Upper lobe of right lung (tissue), 1 donor: ENCODE measurements at places on chromosomes 7 and 10.

- DNase-seq, result no peak
Measured at GRCh38 chr7:73427902-73428787, 5.4 kb upstream of the FZD9 start.

GRCh38 chr7:36765605-36766004 is 41.3 kb upstream of the AOAH start:
- DNase-seq, result no peak

- no peak for DNase-seq
Measured at GRCh38 chr7:66239467-66239856, 34.3 kb downstream of the TPST1 start.

DNA sequence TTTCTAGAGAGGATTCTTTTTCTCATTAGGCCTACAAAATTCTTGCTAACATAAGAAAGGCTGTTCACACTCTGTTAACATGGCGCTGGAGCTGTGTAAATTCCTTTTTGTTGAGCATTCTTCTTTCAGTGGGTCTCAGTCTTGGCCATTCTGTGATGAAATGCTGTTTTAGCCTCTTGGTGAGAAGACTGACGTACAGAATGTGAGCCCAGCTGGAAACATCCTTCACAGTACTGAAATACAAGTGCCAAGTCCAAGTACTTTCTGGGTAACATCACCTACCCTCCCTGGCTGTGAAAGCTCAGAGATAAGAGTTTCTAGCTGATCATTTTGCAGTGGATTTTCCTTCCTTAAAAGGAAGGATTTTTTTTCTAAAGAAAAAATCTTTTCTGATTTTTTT is 231.8 kb downstream of the AHR start:
- DNase-seq, result no peak

DNA sequence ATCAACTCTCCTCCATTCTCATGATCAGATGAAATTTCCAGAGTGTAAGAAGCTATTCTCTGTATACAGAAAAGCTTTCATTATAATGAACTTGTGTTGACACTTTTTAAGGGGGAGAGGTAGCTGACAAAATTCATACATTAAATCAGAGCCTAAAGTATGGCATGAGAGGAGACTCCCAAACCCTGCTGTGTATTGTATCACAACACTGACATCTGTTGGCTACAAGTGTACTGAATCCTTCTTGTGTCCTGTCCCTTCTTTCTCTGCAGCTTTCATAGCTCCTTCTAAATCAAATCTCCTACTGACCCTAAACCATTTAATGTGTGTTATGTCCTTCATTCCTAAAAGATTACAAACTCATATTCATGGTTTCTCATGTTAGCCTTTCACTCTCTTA is 70.9 kb downstream of the GCC1 start:
- DNase-seq, result no peak

GRCh38 chr7:46007194-46007593 is 86.1 kb upstream of the IGFBP3 start:
- DNase-seq, result no peak

DNA sequence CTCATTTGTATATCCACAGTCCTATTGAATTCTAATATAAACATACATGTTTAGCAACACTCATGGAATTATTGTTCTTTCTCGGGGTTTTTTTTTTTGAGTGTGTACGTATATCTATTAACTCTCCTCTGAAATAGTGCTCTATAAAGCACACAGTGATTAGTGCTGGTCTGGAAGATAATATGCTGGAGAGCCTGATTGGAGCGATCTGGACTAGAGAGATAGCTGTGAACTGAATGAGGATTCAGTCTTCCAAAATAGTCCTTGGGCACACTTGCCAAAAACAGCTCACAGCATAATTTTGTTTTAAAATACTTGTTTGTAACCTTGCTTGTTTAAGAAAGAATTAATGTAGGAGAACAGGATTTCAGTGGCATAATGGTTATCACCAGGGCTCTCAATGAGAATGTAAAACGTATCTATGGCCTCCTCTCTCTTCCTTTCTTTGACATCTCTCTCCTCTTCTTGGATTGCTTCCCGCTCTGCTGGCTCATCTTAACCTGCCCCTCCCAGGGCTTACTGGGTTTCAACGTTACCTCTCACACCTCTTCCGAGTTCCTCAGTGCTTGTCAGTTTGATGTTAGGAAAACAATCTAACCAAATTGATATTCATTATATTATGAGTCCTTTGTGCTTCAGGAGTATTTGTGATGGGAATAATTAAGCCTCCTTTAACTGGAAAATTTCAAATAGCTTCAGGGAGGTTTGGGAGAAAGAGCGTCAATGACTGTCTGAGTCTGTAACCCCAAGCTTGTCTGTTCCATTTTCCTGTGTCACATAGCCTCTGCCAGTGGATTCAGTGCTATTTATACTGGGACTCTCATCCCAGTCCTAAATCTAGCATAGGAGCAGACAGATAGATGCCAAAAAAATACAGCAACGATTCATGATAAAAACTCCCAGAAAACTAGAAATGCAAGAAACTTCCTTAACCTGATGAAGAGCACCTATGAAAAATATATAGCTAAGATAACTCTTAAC is 16.2 kb upstream of the AGK start:
- no peak for DNase-seq

GRCh38 chr10:78576276-78576675 is 492.5 kb upstream of the ZMIZ1 start:
- DNase-seq, result no peak

GRCh38 chr10:95236068-95236903 is 42.2 kb downstream of the ACSM6 start:
- no peak for DNase-seq

DNA sequence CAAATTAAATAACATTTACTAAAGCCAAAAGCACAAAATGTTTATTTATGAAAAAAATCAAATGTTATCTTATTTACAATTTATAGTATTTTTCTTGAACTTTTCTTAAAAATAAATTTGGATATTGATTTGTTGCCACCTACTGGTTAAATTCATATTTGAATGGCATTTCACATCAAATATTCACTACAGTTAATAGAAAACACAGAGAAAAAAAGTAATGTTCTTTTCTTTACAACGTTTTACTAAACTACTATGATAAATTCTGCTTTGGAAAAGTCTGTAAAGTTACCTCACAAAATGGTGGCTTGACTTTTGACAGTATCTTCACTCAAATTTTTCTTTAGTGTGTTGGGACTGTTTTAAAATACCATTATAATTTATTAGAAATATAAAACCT is 52.7 kb downstream of the SRPK2 start:
- DNase-seq, result no peak

GRCh38 chr7:113128031-113128430 is 9.7 kb upstream of the SMIM30 start:
- no peak for DNase-seq

DNA sequence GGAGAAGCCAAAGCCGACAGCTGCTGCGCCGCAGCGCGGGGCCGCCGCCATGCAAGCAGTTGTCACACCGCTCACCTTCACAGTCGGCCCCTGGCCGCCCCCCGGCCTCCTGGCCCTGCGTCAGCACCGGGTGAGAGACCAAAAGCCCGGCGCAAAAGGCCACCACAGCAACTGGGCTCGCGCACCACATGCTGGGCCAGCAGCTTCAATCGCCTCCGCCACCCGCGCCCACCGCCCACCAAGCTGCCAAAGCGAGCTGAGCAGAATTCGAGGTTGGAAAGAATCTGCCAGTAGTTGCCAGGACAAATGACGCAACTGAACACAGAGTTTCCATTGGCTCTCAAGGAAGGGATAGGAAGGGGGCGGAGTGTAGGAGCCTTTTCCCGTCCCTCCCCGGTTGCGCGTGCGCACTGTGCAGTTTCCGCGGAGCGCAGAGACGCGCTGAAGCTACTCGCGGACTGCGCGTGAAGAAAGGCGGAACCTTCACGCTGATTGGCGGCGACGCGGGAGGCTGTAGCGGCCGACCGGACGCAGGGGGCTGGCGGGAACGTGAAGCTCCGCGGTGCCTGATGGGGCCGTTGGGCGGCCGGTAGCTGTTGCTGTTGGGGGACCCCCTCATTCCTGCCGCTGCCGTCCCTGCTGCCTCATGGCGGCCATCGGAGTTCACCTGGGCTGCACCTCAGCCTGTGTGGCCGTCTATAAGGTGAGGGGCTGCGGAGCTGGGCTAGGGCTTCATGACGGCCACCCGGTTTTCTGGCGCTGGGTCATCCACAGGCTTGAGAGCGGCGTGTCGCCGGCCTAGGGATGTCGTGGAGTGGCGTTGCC is at the start of the genes CDNF, HSPA14 and MSANTD7:
Gene CDNF, minus strand, starts transcription at position 281 of the 825 bp plus-strand sequence. Its CDS starts 91 bp downstream, at position 190.
Gene HSPA14, plus strand, starts transcription at position 550 of the 825 bp plus-strand sequence. Its CDS starts 97 bp downstream, at position 647.
Gene MSANTD7, plus strand, starts transcription at position 550 of the 825 bp plus-strand sequence. CDS start 3,979 bp downstream, outside the sequence.
- DNase-seq, result peak; percentile 100

DNA sequence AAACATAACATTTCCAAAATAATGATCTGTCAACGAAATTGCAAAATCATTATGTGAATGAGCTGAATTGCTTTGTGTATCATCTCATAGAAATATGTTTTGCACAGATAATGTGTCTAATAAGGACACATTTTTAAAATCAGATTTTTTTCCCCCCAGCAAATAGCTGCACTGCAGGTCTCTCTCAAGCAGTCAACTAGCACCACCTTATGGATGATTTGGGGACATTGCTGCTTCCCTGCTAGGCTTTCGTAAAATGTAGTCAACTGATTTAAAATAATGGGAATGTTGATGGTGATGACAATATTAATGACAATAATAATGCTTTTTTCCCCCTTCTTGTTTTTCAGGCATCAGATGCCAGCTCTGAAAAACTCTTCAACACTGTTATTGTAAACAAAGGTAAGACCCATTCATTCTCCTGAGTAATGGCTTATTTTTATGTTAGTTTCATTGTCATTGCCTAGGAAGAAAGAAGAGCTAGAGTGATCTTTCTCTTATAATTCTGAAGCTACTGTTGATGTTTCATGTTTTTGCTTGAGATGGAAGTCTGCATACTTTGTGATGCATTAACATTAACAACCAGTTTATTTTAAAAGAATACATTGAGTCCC is 433.6 kb upstream of the GALNT17 start:
- DNase-seq, result no peak

GRCh38 chr7:84548366-84549365 is 354.1 kb upstream of the SEMA3A start:
- no peak for DNase-seq

- DNase-seq, result no peak
Measured at GRCh38 chr10:114491933-114492332, 87.6 kb upstream of the AFAP1L2 start.

- DNase-seq, result peak; percentile 58
Measured at GRCh38 chr7:151432658-151433521, 7.1 kb downstream of the CRYGN start.

- no peak for DNase-seq
Measured at GRCh38 chr10:14686356-14686755, 88.3 kb downstream of the FAM107B start.

GRCh38 chr10:48948470-48949037 is 8.9 kb upstream of the LRRC18 start:
- DNase-seq, result no peak

- DNase-seq, result no peak
Measured at GRCh38 chr10:114025611-114026130, 18.0 kb upstream of the ADRB1 start.

DNA sequence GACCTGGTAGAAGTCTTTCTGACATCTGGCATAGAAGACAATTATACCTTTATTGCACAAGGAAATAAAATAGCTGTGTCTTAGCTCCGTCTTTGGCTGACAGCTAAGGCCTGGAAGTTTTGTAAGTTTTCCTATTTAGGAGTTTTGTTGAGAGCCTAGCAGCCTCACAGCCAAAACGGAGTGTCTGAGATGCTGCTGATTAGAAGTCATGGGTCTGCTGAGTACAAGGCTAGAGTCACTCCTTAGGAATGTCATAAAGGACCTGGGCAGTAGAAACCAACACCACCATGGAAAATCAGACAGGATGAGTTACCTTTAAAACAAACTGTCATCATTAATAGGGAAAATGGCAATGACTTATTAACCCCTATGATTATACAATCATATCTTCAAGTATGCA is 442.5 kb downstream of the KCNMA1 start:
- no peak for DNase-seq

- DNase-seq, result no peak
Measured at GRCh38 chr10:127322286-127322685, 125.9 kb upstream of the INSYN2A start.

DNA sequence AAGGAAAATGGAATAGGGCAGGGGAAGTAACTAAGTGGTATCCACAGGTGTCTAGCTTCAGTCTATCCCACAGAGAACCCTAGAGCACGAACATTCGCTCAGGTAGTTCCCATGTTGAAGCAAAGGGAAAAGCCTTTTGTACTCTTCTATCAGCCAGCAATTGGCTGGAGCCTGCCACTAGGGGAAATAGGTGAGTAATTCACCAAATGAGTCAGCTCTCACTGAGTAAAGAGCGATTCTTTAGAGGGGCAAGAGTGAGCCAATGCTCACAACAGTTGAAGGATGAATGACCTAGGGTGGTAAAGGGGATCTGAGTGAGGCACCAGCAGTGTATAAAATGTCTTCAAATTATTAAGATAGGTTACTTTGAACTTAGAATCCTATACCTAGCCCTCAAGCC is 94.1 kb upstream of the ZNF800 start:
- no peak for DNase-seq

GRCh38 chr7:134450294-134451000 is 8.5 kb downstream of the AKR1B1 start:
- DNase-seq, result no peak

DNA sequence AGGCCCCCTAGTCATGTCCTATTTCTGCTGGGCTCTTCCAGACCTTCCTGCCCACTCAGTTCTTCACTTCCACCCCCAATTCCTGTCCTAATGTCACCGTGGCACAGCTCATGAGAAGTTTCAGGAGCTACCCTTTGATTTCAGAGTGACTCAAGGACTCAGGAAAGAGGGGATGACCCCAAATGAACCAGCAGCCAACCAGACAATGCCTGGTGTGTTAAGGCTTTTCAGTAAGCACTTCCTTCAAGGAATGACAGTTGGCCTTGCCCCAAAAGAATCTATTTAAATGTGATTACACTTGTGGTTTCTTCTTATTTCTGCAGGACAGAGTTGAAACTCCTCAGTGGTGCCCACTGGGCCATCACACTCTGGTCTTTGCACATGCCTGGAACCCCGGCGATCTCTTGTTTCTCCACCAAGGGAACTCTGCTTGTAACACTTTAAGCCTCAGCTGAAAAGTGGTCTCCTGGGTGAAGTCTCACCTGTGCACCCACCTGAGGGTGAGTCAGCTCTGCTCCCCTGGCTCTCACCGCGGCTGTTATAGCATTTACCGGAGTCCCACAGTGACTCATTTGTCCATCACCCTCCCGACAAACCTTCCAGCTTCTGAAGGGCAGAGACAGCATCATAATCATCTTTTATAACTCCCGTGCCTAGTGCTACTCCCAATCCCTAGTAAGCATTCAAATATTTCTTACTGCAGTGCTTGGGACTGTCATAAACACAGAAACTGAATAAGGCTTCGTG is 123.0 kb upstream of the SVIL start:
- DNase-seq, result no peak

- DNase-seq, result peak; percentile 68
Measured at GRCh38 chr7:130490888-130491804, 739 bp upstream of the MEST start.

DNA sequence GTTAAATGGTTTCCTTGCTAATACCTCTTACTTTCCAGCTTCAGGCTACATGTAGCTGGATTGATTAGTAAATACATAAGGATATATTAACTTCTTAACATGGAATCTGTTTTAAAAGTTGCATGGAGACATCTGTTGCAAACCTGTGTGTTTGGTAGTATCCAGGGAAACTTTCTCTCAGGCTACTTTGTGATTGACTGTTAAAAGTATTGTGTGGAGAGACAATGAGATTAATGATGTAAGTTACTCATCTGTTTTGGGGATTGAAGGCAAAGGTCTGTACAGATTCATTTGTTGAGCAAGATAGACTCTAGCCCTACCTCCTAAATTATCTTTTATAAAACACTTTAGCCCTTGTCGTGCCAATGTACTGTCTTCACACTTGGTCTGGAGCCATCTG is 6.6 kb downstream of the CREB5 start:
- DNase-seq, result no peak
